Fibroblast of skin of left quadriceps (primary cell): ENCODE measurements at places on chromosomes 4 and X.

DNA sequence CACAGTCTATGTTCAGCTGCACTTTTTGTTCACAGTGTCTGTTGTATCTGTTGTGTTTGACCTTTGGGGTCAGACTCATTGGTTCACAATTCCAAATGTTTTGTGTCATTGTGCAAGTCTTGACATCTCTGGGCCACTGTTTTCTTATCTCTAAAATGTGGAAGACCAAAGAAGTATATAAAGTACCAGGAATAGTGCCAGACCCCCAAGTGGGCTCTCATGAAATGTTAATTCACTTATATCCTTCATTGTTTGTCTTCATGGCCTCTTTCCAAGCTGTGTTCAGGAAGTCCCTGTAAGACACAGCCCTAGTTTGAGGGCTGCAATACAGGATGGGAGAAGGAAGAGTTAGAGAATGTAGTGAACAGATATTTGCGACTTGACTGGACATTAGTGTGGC is 468.3 kb upstream of the BOD1L1 start:
- DNase-seq, result no peak

DNA sequence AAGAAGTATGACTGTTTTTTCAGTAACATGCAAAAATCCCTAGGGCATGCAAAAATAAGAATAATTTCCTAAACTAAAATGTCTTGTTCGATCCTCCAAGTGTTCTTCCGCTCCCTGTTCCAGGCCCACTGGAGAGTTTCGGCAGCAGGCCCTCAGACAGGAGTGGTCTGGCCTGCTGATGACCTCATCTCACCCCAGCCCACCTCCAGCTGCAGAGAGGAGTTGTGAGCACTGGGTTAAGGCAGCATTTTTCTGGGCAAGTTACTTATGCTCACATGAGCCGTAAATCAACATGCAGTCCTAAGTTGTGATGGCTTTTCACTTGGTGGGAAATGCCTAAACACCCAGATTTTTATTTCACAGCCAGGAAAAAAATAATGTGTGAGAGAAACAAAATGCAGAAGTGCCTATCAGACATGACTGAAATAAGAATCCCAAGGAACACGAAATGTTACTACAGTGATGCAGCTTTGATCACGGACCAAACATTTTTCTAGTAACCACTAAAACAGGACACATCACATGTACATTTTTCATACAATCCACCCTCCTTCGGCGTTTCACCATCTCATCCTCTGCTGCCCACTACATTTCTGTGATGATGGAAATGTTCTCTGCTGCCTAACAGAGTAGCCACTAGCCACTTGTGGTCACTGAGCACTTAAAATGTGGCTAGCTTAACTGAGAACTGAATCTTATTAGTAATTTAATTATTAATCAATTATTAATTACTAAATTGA is 153.3 kb upstream of the TBL1X start:
- DNase-seq, result no peak

GRCh38 chr4:123748806-123749205 is 352.2 kb downstream of the SPRY1 start:
- DNase-seq, result no peak

- no peak for DNase-seq
These were observed 31.2 kb downstream of the SORCS2 start for GRCh38 chr4:7223541-7223940.

DNA sequence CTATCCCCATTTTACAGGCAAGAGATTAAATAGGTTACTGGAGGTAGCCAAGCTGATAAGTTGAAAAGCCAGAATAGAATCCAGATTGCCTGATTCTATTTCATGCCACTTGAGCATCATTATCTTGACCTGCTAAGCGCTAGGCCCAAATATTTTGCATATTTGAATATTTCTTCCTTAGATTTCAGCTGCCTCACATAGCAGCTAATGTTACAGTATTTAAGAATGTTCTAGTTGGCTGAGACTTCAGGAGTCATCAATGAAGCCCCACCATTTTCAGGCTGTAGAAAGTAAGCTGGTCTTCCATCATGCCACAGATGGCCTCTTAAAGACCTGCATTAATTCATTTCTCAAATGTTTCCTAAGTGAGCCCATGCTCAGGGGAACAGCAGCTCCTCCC is 121.4 kb downstream of the SHROOM3 start:
- DNase-seq, result no peak

DNA sequence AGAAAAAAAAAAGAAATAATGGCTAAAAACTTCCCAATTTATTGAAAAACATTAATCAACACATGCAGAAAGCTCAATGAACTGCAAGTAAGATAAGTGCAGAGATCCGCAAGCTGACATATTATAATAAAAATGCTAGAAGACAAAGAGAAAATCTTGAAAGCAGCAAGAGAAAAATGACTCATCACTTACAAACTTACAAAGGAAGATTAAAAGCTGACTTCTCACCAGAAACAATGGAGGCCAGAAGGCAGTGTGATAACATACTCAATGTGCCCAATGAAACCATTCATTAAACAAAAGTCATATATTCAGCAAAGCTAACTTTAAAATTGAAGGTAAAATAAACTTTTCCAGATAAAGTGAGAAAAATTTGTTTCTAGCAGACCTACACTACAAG is 7.3 kb upstream of the BRWD3 start:
- no peak for DNase-seq

DNA sequence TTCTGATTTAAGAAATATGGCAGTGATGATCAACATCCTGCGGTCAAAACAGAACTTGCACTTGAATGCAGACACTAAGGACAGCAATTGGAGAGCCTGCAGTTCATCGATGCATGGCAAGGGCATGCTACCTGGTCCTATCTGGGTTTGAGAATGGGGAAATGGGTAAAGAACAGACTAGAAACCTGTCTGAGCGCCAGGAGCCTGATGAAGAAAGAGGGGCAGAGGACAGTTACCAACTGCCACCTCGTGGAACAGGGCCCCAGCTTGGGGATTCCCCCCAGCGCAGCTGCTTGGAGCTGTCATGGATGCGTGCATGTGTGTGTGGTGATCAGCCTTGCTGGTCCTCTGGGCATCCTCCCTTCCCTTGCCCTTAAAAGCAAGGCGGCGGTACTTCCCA is 30.2 kb upstream of the NKRF start:
- DNase-seq, result no peak

DNA sequence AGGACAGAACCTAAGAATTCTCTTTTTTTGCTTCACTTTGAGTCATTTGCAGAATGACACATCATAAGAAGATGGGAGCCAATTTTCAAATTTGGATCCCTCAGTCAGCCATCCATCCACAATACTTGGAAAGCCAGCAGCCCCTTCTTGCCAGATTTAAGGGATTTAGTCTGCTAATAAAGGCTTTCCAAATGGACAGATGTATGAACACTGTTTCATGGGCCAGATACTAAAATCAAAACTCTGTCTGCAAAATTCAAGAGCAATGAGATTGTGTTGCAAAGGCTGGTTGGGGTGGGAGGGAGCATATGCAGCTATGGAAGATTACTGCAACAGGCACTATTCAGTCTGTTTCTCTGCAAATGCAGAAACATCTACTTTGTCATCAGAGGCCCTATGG is 37.7 kb upstream of the KCNIP4 start:
- DNase-seq, result no peak
